T-helper 1 cell (primary cell): ENCODE measurements at places on chromosomes 7 and 10.

- DNase-seq: no peak
Observed at GRCh38 chr7:43753271-43753810, 5.1 kb upstream of the BLVRA start.

DNA sequence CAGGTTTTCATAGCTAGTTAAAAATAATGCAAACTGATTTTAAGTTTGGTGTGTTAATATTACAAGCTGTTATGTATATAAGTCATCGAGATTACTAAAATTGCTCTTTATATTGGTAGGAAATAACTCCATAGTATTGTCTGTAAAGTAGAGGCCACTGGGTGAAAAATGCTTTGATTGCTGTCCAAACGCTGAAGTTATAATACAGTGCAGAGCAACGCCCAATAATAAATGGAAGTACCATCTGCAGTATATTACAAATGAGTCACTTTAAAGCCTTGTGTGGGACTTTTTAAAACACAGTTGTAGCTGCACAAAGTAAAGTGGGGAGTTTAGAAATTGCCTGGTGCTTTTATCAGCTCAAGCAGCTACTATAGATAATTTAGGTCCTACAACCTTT lies 196.1 kb downstream of the NXPH1 start:
- no peak for DNase-seq

DNA sequence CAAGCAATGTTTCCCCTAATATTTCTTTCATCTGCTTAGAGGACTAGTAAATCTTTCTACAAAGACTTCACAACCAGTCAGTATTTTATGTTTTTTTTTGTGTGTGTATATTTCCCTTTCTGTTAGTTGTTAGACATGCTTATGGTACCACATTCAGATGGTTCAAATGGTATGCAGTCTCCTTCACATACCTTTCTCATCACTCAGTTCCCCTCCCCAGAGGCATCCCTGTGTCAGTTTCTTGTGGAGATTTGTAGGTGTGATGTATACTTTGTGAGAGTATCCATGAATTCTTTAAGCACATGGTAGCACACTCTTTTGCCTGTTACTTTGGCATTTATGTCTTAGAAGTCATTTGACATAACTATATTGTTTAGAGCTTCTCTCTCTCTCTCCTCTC lies 4.4 kb downstream of the ZNF485 start:
- no peak for DNase-seq

- no peak for DNase-seq
Observed at GRCh38 chr10:129730993-129731325, 233.1 kb downstream of the EBF3 start.

DNA sequence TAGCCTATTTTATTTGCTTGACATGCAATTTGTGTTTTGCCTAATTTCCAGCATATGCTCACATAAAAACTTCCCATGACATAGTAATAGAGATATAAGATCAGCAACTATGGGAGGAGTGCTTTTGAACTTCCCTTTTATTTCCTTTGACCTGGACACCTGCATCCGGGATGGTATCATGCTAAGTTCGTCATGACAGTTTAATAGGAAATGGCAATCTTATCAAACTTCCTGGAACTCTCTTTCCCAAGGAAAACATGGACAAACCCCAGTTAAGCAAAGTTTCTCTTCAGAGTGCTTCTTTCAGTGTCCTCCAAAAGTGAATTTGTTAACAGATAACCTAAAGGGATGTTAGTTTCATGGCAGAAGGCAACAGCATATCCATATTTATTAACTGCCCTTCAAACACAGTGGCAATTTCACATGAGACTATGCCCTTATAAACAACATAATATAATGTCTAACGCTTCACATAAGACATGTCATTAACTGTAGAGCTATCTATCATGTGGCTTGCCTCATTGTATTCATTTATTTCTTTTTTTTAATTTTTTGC lies 474.7 kb upstream of the SEMA3A start:
- no peak for DNase-seq

GRCh38 chr10:105284476-105285215 lies 643.6 kb downstream of the SORCS3 start:
- no peak for DNase-seq

- DNase-seq: no peak
Observed at GRCh38 chr10:98416606-98417388, 1.8 kb upstream of the PYROXD2 start.
